ENCODE measurements at places on chromosomes 2 and 18. TPM values are rescaled to one million over a fixed set of nuclear protein-coding genes. Genes with fewer than 3 reads are reported as not detected.

- H3K4me3 ChIP-seq, result no peak overlapping the region
- DNase-seq, result no peak
- H3K27ac ChIP-seq, result no peak overlapping the region
- no peaks in the 10 kb centered on the region for H3K27me3 ChIP-seq
These were observed 72.1 kb downstream of the OSBPL6 start for GRCh38 chr2:178266445-178266844.

DNA sequence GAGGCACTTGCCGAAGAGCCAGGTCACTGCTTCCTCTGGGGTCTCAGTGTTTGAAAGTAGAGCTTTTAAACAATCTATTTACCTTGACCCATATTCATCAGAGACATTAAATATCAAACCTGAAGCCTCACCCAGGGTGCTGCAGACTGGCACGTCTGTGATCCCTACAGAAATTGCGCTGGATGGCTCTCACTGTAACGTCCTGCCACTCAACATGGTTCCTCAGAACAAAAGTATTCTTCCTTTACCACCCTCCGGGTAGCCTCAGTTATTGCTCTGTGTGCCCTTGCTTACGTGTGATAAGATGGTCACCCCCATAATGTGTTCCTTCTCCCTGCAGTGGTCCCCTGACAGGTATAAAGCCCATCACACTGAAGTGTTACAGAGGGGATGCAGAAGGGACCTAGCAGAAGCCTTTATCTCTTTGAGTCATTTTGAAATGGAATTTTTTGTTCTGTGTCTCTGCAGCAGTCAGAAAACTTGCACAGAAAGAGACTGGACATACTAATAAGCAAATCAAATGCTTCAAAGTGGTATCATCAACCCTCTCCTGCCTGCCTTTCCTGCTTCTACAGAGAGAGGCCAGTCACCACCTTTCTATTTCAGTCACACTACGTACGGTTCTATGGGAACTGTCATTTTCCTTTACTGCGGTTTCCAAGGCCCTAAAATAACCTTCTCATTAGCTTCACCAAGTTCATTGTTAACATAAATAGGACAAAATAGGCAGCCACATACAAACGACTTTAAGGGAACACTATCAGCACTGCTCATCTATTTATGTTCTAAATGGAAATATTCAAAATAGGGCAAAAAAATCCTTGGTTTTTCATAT lies 86.8 kb downstream of the METTL8 start:
- no peaks in the 10 kb centered on the region for H3K36me3 ChIP-seq
- no peak overlapping the region for H3K4me3 ChIP-seq
- no peaks in the 10 kb centered on the region for H3K4me1 ChIP-seq
- no peak for DNase-seq

GRCh38 chr2:18825838-18826237 lies 236.5 kb upstream of the NT5C1B start:
- DNase-seq, result no peak
- H3K4me1 ChIP-seq, result peaks cover 10% of the 10 kb centered on the region
- no peaks in the 10 kb centered on the region for H3K36me3 ChIP-seq

GRCh38 chr2:143581134-143581533 lies 451.9 kb downstream of the ARHGAP15 start:
- no peak overlapping the region for H3K4me3 ChIP-seq
- H3K4me1 ChIP-seq, result no peaks in the 10 kb centered on the region
- no peaks in the 10 kb centered on the region for H3K27me3 ChIP-seq
- no peak overlapping the region for H3K27ac ChIP-seq

DNA sequence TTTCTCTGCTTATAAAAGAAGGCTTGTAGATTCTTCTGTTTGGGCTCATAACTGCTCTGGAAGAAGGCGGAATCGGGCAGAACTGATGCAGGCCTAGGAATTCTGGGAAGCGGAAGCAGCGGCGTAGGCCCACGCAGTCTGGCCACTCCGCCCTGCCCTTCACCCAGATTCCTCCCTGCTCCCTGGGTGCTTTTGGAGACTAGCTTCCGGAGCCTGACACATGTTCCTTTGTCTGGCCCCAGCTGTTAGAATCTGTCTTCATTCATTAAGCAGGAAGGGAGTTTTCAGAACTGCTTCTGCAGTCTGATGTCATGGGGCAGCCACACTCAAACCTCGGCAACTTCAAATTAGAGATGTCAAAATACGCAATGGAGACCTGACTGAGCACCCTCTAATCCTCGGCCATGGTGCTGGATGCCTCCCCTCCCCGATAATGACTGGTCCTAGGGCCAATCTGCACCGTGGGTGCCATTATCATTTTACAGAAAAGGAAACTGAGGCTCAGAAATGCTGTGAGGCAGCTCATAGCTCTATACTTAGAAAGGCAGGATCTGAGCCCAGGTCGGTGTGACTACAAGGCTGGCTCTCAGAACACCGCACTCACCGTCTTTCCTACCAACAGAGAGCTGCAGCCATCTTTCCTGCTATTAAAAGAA lies 275.7 kb downstream of the MYCN start:
- no peak overlapping the region for H3K27ac ChIP-seq
- H3K4me1 ChIP-seq, result no peaks in the 10 kb centered on the region
- H3K27me3 ChIP-seq, result no peaks in the 10 kb centered on the region
- DNase-seq, result no peak
- no peak overlapping the region for H3K4me3 ChIP-seq
- H3K36me3 ChIP-seq, result no peaks in the 10 kb centered on the region

- no peak overlapping the region for H3K4me3 ChIP-seq
- H3K36me3 ChIP-seq, result no peaks in the 10 kb centered on the region
- H3K27ac ChIP-seq, result no peak overlapping the region
- no peak for DNase-seq
These were observed 81.7 kb upstream of the STK17B start for GRCh38 chr2:196253116-196253480.

DNA sequence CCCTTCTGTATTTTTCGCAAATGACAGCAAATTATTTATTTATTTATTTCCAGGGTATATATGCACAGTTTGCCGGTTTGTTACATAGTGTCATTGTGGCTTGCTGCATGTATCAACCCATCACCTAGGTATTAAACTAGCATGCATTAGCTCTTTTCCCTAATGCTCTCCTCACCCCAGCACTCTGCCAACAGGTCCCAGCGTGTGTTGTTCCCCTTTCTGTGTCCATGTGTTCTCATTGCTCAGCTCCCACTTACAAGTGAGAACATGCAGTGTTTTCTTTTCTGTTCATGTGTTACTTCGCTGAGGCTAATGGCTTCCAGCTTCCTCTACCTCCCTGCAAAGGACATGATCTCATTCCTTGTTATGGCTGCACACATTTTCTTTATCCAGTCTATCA lies 592.3 kb downstream of the TRIB2 start:
- no peak overlapping the region for H3K27ac ChIP-seq
- no peak overlapping the region for H3K4me3 ChIP-seq
- DNase-seq, result no peak
- H3K4me1 ChIP-seq, result no peaks in the 10 kb centered on the region

- no peak overlapping the region for H3K27ac ChIP-seq
- no peak overlapping the region for H3K4me3 ChIP-seq
- DNase-seq, result no peak
- no peaks in the 10 kb centered on the region for H3K4me1 ChIP-seq
- H3K36me3 ChIP-seq, result no peaks in the 10 kb centered on the region
These were observed 643.1 kb upstream of the LRRTM1 start for GRCh38 chr2:80947601-80948130.

DNA sequence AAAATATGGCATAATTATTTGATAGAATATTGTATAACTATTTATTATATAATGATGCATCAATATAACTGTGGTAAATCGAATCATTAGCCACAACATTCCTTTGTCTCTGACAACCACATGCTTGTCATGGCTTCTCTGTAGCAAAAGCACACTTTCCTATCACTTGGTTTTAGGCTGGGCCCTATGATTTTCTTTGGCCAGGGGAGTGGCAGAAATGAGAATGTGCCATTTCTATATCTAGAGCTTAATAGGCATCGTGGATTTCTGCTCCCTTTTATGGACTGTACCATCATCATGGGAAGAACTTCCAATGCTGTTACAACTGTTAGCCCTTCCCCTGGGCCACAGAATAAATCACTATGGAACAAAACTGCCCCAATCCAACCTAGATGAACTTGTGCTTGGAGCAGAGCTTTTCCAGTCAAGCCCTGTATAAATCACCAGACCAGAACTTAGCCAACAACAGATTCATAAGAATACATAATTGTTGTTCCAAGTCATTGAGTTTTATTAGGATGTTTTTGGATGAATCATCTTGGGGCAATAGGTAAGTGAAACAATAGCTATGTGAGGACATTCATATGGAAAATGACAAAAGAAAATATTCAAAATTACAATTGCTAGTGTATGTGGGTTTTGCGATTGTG lies 715.8 kb downstream of the ERBB4 start:
- H3K27ac ChIP-seq, result no peak overlapping the region
- no peaks in the 10 kb centered on the region for H3K4me1 ChIP-seq
- DNase-seq, result no peak
- no peaks in the 10 kb centered on the region for H3K36me3 ChIP-seq
- H3K4me3 ChIP-seq, result no peak overlapping the region

- H3K4me3 ChIP-seq, result no peak overlapping the region
- peak; percentile 26 for DNase-seq
- H3K4me1 ChIP-seq, result peaks cover 25% of the 10 kb centered on the region
These were observed 70.2 kb downstream of the LBH start for GRCh38 chr2:30301551-30301950.

GRCh38 chr2:3486047-3487027 lies 33.0 kb downstream of the ADI1 start:
- no peak overlapping the region for H3K27ac ChIP-seq
- peaks cover 4% of the 10 kb centered on the region for H3K36me3 ChIP-seq
- no peak for DNase-seq
- no peaks in the 10 kb centered on the region for H3K27me3 ChIP-seq
- H3K4me3 ChIP-seq, result no peak overlapping the region

DNA sequence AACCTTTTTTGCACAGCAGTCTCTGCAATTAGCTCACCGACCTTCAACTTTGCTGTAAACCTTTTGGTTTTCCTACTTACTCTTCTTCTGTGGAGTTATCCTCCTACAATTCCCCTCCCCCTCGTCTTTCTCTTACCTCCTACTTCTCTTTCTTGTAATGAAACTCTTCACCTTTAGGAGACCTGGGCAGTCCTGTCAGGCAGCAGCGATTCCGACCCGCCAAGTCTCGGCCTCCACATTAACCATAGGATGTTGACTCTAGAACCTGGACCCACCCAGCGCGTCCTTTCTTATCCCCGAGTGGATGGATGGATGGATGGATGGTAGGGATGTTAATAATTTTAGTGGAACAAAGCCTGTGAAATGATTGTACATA lies 8.3 kb downstream of the TBR1 start:
- H3K4me1 ChIP-seq, result peaks cover 18% of the 10 kb centered on the region
- peaks cover 81% of the 10 kb centered on the region for H3K27me3 ChIP-seq
- DNase-seq, result no peak
- no peak overlapping the region for H3K27ac ChIP-seq

- no peaks in the 10 kb centered on the region for H3K27me3 ChIP-seq
- no peaks in the 10 kb centered on the region for H3K36me3 ChIP-seq
- H3K27ac ChIP-seq, result no peak overlapping the region
- no peaks in the 10 kb centered on the region for H3K4me1 ChIP-seq
- no peak for DNase-seq
- no peak overlapping the region for H3K4me3 ChIP-seq
These were observed 1.4 kb downstream of the ST8SIA5 start for GRCh38 chr18:46755315-46756024.

- no peak overlapping the region for H3K4me3 ChIP-seq
- no peak for DNase-seq
- no peaks in the 10 kb centered on the region for H3K36me3 ChIP-seq
These were observed 114.4 kb upstream of the TMEM200C start for GRCh38 chr18:6009756-6010155.

- no peaks in the 10 kb centered on the region for H3K27me3 ChIP-seq
- H3K4me3 ChIP-seq, result no peak overlapping the region
- no peak overlapping the region for H3K27ac ChIP-seq
- no peaks in the 10 kb centered on the region for H3K4me1 ChIP-seq
- H3K36me3 ChIP-seq, result no peaks in the 10 kb centered on the region
- DNase-seq, result no peak
These were observed 210.7 kb upstream of the RND3 start for GRCh38 chr2:150698016-150698661.

GRCh38 chr2:200653021-200653420 lies 67.2 kb downstream of the AOX1 start:
- no peaks in the 10 kb centered on the region for H3K4me1 ChIP-seq
- H3K4me3 ChIP-seq, result no peak overlapping the region
- DNase-seq, result no peak
- H3K36me3 ChIP-seq, result no peaks in the 10 kb centered on the region
- H3K27me3 ChIP-seq, result no peaks in the 10 kb centered on the region

DNA sequence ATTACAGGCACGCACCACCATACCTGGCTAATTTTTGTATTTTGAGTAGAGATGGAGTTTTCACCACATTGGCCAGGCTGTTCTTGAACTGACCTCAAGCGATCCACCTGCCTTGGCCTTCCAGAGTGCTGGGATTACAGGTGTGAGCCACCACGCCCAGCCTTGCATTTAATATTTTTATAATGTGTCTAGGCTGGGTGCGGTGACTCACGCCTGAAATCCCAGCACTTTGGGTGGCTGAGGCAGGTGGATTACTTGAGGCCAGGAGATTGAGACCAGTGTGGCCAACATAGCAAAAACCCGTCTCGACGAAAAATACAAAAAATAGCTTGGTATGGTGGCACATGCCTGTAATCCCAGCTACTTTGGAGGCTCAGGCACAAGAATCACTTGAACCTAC lies 3.2 kb downstream of the RPL37A start:
- H3K4me3 ChIP-seq, result no peak overlapping the region
- H3K27ac ChIP-seq, result no peak overlapping the region
- no peak for DNase-seq

DNA sequence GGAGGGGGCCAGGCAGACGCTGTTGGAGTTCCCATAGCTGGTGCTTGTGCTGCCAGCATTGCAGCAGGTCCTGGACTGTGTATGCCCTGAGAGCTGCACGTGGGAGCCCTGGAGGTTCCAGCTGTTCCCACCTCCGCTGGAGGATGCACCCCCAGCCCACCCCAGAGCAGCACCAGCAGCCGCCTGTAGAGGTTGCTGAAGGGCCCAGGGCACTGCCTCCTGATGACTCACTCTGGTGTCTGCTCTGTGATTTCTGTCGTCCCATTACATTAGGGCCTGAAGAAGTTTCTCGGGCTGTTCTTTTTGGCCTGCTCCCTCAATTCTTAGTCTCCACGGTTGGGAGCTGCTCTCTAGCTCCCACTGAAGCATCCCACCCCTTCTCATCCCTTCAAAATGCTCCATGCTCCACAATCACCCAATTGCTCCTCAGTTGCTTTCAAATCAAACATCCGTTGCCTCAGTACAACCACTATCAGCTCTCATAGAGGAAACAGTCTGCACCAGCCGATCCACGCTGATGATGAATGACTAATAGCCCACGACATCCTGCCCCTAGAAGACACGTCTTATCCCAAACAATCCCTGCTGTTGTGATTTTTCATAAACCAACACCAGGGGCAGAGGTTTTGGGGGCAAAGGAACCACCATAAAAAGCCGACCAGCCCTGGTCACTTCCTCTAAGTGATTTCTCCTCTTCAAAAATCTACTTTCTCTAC lies 65.2 kb upstream of the RNF152 start:
- H3K27me3 ChIP-seq, result no peaks in the 10 kb centered on the region
- no peaks in the 10 kb centered on the region for H3K4me1 ChIP-seq
- no peak overlapping the region for H3K4me3 ChIP-seq
- no peak for DNase-seq
- H3K27ac ChIP-seq, result no peak overlapping the region

The ALK gene
- 0.34 TPM for total RNA-seq

The HMSD gene
- not detected for total RNA-seq

The KCNG3 gene
- total RNA-seq, result not detected

The DNAJC5G gene
- total RNA-seq, result not detected

The DSEL gene
- total RNA-seq, result 8.2 TPM
